ENCODE measurements at places on chromosomes 4 and X.

DNA sequence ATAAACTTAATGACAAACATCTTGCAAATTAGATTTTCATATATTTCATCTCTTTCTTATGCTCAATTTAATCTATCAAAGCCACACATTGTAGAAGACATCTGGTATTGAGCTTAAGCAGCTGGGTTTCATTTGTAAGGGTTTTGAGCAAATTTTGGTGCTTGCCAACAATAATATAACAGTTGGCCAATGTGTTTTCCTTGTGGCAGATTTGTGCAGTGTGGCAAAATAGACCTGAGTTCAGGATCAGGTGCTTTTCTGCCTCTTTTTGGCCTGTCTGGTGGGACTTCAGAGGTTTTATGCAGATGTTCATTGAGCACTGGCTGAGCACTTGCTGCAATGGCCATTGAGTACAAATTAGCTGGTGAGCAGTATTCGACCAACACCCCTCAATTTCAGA lies 301.9 kb downstream of the BMPR1B start:
- DNase-seq = no peak

- no peak for DNase-seq
Measured at GRCh38 chr4:6349896-6350603, 80.4 kb downstream of the WFS1 start.

DNA sequence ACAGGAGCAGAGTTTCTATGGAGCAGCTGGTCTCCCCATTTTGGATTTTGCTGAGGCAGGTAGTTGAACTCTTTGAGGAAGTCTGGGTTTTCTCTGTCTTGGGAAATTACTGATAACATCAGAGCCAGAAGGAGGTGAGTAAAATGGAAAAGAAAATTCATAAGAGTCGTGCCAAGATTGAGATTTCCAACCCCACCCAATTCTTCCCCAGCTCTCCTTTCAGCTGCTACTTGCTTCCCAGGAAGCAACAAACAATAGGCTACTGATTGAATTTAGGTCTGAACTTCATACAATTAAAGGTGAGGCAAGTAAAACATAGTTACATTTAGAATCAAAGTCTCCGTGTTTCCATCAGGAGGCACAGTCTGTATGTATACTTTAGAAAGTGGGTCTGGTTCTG lies 54.6 kb upstream of the EOLA2 start:
- no peak for DNase-seq

DNA sequence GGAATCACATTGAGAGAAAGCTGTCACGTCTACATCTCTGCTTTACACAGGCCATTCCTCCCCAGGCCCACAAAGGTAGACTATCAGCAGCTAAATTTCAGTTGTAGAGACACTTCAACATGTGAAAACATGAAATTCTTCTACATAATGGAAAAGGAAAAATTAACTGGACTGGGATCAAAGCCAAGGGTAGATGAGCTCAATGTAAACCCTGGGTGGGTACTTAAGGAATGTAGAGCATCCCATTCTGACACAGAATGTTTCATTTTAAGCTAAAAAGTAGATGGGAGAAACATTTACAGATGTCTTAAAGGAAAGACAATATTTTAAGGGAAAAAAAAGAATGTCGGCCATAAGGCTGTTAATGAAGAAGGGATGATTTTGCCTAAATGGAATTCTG lies 51.3 kb upstream of the NPNT start:
- DNase-seq = no peak

- no peak for DNase-seq
Measured at GRCh38 chr4:95409750-95410149, 139.0 kb downstream of the UNC5C start.

GRCh38 chrX:72028701-72029470 lies 102.8 kb downstream of the RTL5 start:
- DNase-seq = no peak

DNA sequence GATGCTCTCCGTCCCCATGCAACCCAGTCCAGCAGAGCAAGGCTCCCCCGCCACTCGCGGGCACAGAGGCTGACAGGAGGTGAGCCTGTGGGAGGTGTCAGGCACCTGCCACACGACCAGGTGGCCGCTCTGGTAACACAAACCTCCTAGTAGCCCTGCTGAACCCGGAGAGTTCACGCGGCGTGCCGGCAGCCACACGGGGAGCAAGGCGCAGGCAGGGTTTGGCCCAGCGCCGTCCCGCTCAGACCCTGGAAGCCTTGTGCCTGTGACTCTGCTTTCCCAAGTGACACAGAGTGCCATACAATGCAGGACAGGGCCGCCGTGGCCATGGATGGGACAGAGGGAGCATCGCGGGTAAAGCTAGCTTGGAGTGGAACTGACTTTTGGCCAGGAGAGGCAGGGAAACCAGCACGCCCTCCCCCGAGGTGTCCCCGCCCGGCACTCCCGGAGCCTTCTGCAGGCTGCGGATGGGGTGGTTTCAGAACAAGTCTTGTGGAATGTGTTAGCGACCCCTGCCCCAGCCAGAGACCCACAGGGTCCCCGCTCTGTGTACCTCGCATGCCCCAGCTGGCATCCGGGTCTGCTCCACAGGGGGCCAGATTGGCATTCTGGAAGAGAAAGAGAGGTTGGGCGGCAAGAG lies 44.7 kb upstream of the AFAP1 start:
- no peak for DNase-seq

DNA sequence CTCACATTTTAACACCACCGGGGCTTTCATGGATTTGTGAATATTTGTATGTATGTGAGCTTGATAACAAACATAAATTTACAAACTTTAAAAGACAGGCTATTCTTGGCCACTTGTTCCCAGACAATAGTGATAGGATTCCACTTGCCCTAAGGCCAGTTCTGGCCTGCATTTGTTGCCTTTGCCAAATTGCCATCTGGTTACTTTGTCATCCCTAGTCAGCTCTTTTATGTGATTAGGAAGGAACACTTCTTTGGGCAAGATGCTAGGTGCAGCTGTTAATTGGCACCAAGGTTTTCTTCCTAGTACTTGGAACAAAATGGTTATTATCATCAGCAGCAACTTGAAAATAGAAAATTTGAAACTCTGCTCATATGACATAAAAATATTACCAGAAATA lies 63.3 kb downstream of the CCSER1 start:
- DNase-seq = peak; percentile 57

DNA sequence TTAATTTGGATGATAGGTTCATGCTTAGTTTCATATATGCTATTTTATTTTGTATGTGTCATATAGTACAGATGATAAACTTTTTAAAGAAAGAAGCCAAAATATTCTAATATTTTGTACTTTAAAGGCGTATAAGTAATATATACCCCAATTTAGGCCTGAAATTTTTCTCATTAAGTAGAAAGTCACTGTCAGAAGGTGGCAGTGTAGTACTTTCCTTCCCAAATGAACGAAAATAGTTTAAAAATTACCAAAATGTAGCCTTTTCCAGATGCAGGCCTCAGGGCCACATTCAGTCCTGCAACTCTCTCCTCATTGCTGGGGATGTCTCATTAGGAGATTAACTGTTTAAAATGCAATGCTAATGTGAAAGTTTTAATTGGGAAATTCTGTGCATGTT lies 1263.6 kb downstream of the C4orf33 start:
- no peak for DNase-seq

DNA sequence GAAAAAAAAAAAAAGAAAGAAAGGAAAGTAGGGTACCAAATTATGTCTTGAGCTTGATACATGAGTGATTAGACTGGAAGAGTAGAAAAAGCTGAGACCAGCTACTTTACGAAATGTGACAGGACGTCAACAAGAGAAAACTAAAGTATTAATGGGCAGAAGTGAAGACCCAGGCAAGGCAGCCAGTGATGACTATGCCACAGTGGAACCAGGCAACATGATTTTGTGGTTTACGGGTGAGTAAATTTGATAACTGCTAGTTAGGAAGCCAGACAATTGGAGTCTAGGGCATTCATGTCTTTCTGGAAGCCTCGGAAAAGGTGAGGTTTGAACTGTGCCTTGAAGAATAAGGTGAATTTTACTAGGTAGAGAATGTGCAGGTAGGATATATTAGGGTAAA lies 326.4 kb downstream of the TENM3 start:
- no peak for DNase-seq

All from NCI-H524 (cell line).